Left ventricle myocardium superior (tissue), 1 donor: ENCODE measurements at places on chromosomes 2 and 18.

DNA sequence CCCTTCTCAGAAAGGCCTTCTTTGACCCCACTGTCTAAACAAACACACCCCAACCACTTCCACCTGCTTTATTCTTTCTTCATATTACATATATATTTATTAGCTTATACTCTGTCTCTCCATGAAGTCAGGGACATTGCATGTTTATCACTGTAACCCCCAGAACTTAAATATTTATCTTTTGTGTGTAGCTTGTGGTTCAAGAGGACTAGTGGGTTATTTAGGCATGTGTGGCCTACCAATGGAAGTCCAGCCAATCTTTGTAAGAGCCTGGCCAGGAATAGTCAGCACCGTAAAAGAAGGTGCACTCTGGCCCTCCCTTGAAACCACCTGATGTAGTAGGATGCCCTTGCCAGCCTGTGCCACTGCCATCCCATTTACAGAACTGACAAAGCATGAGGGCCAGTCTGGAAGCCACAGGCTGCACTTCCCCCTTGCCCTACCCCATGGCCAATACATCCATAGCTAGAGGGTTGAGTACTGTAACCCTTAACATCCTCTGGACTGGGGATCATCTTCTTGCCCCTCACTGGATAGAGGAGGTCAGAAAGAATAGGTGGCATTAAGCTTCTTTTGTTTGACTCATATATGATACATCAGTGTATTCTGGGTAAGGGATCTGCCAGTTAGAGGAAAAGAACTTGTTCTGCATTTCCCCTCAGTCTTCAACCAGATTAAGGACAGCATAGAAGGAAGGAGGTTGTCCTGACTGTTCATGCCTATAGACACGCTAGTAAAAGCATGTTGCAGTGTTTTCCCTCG, 4.9 kb downstream of the NEMP2 start:
- no peak for DNase-seq

- no peak for DNase-seq
Measured at GRCh38 chr18:21129566-21130216, 18.1 kb upstream of the ROCK1 start.

DNA sequence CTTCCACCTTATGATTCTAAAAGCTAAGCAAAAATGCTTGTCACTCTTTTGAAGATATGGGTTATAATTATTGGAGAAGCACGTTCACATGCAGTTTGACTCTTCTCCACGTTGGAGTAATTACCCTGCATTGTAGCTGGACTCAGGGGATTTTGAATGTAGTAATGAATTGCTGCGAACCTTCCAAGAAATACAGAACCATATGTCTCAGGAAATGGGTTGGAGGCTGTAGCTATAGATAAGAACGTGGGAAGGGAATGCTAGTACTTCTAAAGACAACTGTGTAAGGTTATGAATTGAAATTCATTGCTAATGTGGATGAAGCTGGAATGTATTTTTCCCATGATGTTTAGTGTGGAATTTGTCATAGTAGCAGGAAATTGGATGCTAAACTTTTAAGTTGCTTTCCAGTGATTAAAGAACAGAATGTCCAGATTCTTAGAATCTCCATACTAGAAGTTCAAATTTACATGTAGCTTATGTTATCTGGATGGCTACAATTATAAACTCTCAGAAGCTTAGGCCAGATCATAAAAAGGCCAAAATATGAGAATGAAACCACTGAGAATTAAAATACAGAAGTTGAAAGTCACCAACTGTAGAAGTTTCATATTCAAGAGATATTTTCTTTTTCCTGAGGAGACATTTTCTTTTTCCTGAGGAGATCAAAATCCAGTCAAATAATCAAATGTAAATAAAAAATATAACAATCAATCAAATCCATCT, 27.3 kb upstream of the SPOPL start:
- DNase-seq = no peak

GRCh38 chr18:48029296-48029986, 99.0 kb upstream of the SMAD2 start:
- no peak for DNase-seq

- DNase-seq = no peak
Measured at GRCh38 chr18:55499526-55499925, 88.5 kb downstream of the TCF4 start.
